ENCODE measurements at places on chromosomes 3 and 15.

DNA sequence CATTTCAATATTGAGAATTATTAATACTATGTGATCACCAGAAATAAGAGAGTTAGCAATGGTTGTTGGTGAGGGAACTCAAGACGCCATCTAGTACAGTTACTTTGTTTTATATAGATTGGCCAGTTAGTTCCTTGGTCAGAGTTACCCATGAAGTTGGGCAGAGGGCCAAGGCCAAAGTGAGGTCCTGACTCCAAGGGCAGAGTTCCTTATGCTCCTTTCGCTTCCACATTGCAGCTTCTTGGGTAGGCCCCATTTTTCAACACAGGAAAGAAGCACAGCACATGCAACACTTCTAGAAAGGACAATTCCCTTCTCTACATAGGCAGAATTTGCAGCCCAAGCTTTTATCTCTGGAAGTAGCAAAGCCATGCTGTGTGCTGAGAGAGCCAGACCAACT, 178.6 kb downstream of the KCNAB1 start:
- peak; percentile 36 for DNase-seq

DNA sequence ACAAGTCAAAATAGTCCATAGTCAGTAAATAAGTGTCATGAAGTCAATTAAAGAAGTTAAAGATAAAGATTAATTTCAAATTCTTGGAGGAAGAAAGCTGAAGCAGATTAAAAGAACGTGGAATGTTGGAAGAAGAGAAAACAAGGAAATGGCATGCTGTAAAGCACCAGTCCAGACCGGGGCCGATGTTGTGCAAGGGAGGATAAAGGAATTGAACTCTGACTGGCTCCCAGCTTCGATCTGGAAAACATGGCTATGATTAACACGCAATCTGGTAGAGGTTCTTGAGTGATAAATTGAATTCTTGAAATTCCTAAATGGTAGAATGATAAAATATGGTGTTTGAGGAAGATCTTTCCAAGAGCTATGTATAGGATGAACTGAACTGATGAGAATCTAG, 194.4 kb downstream of the MEIS2 start:
- DNase-seq, result no peak

GRCh38 chr3:165754219-165755007, 82.8 kb downstream of the BCHE start:
- DNase-seq, result no peak

DNA sequence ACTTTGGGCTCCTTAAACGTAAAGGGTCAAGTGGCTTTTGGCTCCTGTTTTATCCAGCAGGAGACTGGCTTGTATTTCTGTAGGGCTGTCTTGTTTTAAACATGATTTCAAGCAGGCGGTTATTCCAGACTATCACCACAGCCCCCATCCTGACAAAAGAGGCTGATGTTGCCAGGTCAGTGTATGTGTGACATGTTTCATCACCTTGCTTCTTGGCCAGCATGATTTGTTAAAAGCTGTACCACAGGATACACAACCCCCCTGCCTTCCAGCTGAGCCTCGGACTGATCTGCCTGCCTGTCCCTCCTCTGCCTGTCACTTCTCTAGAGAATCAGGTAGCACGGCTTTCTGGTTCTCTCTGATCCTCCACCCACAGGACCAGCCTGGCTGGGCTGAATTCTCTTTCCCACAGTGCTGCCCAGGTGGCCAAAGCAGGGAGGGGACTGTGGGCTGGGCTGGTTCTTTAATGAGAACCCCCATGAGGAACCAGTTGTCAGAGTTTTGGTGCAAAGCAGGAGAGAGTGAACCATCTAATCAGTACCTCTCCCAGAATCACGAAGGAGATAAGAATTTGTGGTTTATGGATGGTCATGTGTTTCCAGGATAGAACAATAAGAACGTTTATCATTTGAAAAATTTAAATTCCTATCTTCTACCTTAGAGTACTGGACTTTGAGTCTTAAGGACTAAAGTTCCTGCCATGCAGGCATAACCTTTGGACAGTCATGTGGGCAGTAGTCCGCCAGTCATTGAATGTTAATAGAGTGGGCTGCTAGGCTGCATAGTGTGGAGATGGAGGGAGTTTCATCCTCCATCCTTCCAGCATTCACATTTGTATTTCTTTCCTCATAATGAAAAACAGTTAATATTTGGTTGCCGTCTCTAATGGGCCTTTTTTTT, 8.8 kb downstream of the ABHD6 start:
- no peak for DNase-seq

DNA sequence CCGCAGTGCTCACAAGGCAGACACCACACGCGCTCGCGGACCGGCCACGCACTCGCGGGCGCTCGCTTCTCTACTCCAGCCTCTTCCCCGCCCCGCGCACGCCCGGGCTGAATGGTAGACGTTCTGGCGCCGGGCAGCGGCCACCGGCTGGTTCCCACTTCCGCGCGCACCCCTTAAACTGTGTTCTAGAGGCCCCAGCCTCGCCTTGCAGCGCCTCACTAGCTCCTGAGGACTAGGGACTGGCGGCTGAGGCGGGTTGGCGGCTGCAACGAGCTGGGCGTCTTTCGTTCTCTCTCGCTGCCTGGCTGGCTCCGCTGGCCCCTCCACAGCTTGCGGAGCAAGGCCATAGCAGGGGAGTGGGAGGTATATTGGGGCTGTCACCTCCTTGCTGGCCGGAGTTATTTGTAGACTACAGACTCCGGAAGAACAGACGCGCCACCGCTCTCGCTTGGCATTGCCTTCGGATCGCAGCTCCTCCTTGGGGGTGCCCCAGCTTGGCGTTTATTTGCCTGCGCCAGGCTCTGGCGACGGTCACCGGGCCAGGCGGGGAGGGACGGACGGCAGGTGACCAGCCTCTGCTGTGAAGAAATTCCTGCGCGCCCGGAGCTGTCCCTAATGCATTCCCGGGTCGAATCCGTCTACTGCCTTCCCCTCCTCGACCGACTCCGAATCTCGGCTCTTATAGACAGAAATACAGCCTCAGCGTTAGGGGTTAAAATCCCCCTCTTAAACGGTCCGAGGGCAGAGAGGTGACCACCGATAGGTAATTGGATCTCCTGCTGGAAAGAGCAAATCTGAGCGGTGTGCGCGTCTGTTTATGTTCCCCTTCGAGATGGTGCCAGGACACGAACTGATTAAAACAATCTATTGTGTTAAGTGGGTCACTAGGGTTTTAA, 1.3 kb downstream of the GREM1 start:
- DNase-seq, result peak; percentile 33

GRCh38 chr3:54134713-54135112, 12.4 kb downstream of the CACNA2D3 start:
- no peak for DNase-seq

GRCh38 chr3:49351521-49352011, 6.6 kb downstream of the GPX1 start:
- DNase-seq, result no peak

- no peak for DNase-seq
These were observed 283.9 kb downstream of the MECOM start for GRCh38 chr3:169379496-169380090.

DNA sequence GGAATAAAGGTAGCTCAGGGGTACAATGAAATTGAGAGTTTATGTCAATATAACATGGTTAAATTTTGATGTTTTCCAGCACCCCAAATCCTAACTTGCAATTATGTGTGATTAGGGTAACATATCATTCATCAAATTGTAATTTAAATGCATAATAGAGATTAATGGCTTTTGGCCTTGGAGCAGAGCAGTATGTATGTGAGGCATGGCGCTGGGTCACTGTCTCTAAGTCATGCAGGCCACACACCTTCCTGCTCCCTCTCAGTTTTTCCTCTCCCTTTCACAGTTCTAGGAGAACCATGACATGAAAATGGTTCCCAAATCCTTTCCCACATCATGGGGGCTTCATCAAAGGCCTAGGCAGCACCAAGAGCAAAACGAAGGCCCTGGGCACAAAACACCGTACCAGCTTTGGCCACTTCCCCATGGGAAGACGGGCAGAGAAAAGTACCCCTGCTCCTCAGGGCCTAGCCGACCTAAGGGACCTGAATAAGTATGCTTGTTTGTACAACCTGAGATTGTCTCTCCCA, 3.9 kb upstream of the SRP14 start:
- DNase-seq, result no peak

- DNase-seq, result no peak
These were observed 23.5 kb upstream of the ARPIN start for GRCh38 chr15:89936051-89936785.

DNA sequence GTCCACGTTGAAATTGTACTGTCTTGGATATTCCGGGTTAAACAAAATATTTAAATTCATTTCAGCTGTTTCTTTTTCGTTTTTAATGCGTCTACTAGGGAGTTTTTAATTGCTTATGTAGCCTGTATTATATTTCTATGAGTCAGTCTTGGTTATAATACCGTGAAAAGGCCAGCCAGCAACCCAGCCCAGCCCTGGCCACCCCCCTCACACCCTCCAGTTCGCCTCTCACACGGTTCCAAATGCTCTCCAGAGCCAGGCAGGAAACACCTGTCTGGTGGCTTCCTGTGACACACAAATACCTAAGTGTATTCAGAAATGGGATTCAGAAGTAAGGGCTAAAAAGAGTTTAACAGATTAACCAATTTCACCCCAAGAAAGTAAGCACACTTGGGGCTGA, 4.4 kb downstream of the SH3BP5 start:
- peak; percentile 70 for DNase-seq

DNA sequence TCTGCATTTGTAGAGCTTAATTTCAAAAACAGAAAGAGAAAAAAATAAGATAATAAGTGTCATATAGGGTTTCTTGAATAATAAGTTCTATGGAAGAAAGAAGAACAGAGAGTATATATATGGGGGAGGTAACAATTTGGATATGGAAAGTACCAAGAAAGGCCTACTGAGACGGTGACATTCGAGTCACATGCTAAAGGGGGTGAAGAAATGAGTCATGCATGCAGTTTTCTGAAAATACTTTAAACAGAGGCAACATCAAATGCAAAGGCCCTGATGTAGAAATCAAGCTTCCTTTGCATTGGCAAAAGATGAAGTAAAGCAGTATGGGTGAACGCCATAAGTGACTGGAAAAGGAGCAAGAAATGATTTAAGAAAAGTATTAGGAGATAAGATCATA, 371.6 kb upstream of the ZNF385D start:
- no peak for DNase-seq

DNA sequence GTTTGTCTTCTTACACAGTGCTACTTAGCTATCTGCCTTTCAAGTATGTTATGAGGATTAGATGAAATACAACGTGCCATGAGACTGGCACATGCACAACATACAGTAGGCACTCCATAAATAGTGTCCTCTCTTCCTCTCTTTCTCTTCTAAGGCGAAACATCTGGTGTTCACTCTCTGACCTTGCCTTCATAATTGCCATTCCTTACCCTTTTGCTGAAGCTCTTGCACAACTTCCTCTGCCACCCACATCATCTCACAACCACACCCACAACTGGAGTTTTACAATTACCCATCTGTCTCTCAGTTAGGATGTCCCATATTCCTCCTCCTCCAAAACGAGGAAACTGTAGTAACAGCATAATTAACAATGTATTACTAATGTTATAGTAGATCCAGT, 26.4 kb upstream of the ACP3 start:
- DNase-seq, result no peak

GRCh38 chr3:46960081-46960701, 16.4 kb downstream of the CCDC12 start:
- peak; percentile 23 for DNase-seq

DNA sequence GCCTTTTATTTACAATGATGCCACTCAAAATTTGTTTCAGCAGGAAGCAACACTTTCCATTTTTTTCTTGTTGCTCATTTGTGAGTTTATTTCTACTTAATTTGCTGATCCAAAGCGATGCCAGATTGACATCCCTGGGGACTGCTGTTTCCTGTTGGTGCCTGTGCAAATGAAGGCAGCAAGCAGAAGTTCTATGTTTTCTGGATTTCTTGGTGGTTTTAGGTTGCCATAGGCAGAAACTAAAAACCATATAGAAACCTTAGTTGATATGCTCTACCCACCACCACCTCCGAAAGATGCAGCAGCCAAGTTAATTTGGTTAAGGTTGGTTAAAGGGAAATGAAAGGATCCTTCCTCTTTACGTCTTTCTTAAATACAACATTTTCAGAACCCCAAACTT, 356.2 kb downstream of the RBMS3 start:
- DNase-seq, result no peak

DNA sequence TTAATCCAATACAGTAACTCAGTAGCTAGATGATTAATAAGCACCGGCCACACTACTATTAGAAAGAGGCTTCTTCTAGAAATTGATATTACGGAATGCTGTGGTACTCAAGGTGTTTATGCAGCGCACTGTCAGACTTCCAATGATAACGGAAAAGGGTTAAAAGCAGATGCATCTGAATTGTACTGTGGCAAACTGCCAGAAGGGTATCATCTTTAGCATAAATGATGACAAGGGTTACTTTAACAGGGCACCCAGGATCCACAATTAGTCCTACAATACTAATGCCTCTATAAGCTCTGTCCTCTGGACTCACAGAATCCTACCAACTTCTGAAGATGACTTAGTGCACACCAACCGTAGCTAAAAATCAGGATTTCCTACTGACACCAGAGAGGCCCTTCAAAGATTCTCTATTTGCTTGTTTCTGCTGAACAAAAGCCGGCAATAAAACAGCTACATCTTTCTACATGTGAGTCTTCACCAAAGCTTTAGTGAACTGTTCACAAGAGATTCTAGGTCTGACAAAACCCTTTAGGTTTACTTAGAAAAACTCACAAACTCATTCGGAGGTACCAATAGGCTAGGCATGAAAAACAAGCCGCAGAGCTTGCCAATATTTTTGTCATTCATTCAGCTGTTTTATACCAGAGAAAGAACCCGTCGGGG, 7.1 kb downstream of the SATB1 start:
- no peak for DNase-seq

DNA sequence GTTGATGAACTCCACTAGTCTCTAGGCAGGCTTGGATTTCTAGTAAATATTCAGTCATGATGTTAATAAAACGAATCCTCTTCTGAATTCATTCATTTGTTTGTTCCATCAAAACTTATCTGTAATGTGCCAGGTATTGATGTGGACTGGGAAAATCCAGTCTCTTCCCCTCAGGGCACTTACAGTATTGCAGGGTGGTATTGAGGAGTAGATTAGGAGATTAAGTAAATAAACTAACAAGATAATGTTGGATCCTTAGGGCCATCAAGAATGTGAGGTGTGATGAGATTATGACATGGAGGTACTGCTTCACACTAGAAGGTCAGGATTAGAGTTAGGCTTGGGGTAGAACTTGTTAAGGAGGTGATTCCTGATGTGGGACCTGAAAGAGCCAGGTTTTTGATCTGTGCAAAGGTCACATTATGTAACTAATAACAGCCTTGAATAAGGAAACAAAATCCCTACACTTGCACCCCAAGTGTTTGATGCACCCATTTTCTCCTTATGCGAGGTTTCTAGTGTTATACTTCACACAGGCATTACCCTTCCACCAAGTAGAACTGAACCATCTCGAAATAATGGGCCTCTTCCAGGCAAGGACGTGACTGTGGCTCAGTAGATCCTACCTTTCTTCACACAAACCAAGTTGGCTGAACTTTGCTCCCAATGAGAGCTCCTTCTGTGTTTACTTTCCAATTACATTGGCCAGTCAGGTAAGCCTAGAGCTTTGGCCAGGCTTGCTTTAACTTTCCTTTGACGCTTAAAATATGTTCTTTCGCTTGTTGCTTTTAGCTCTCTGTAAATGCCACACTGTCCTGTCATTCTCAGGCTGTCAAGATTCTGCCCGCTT, 16.7 kb downstream of the MCTP2 start:
- DNase-seq, result no peak

All from femur (tissue), 1 donor.